ENCODE measurements at places on chromosomes 5 and 9. TPM values are rescaled to one million over a fixed set of nuclear protein-coding genes. Genes with fewer than 3 reads are reported as not detected.

DNA sequence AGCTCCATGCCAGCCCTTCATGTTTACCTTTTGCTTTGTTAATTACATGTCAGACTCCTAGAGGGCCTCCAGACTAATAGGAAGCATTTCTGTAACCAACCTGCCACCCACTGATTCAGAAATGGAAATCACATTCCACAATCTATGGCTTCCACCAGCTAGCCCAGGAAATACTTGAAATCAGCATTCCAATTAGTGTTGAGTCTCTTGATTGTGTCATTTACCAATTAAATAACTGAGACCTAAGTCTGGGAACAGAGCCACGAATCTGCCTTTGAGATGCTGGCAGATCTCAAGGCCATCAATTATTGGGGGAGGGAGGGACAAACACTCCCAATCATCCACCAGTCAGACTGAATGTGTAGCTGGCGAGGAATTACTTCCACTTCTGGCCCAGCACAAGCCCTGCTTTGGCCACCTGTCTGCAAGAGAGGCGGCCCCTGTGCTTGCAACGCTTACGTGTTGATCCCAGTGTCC is 27.4 kb upstream of the SAP30L start:
- no peak for DNase-seq

DNA sequence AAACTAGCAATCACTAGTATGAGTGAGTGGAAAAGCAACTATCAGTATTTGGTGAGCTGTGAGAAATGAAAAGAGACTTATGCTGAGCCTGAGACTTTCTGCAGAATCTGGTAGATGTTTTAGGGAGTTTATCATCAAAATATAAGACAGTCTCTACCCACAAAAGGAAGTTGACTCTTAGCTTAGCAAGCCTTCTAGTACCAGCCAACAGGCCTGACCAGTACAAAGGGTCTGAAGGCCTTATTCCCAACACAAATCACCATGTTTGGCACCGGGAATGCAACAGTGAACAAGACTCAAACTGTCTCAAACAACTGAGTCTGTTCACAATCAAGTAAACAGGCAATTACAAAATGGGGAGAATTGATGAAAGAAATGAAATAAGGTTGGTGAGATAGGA is 244.4 kb downstream of the CWC27 start:
- DNase-seq, result no peak

SHB gene
- 14.5 TPM for polyA plus RNA-seq

DNA sequence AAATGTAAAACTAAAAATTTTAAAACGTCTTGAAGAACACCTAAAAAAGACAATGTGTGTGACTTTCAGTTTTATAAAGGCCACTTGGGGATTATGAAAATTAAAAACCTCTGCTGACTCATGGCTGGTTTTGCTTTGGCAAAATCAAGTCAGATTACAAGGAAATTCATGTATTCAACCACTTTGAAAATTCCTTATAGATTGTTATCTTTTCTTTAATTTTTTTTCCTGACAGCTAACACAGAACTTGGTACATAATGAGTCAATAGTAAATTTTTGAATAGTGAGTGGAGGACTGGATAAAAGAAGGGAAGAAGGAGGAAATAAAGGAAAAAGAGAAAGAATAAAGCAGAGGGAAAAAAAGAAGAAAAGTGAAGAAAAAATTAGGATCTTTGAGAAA is 1774.7 kb upstream of the ACO1 start:
- DNase-seq, result no peak

DNA sequence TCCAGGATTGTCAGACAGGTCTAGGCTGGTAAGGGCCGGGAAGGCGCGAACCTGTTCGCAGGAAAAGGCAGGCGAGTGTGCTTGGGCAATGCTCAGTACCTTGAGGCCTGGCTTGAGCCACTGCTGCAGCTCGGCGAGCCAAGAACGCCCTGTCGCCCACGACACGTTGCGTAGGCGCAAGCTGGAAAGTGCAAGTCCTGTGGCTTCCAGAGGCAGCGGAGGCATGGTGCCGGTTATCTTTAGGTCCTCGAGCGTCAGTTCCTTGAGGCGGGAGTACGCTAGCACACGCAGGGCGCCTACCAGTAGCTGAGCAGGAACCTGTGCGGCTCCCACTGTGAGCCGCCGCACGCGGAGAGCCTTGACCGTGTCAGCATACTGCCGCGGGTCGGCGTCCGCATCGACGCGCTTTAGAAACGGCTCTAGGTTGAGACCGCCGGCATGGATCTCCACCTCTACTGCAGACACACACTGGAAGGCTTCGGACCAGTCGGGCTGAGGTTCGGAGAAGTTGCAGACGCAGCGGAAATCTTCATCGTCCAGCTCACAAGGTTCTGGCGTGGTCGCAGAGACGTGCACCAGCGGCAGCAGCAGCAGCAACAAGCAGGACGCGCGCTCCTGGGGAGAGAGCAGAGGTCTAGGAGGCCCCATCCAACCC is 482 bp downstream of the CD14 start:
- peak; percentile 23 for DNase-seq

SUB1 gene
- polyA plus RNA-seq, result 390 TPM

SPTAN1 gene
- polyA plus RNA-seq, result 288 TPM

GRCh38 chr5:102865510-102866236 is 110.6 kb downstream of the PAM start:
- DNase-seq, result no peak

PCDHGA1 gene
- polyA plus RNA-seq, result 1.2 TPM

GRCh38 chr9:3794635-3795034 is 268.8 kb upstream of the RFX3 start:
- no peak for DNase-seq

RPP25L gene
- polyA plus RNA-seq, result 28.8 TPM

GRCh38 chr5:158155067-158155466 is 296.1 kb upstream of the CLINT1 start:
- DNase-seq, result no peak

DNA sequence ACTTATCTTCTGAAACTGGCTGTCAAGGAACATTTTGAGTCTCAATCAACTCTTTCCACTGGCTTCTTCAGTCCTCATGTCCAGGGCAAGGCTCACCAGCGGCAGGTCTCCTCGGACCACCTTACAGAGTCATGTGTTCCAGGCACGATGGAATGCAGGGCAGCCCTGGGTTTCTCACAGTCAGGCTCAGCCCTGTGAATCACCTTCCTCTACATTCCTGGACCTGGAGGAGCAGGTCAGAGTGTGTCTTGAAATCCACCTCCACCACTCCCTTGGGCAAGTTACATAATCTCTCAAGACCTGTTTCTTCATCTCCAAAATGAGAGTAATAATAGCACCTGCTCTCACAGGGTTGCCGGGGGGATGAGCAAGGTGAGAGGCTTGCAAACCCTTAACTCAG is 16.0 kb downstream of the ENC1 start:
- DNase-seq, result no peak

DNA sequence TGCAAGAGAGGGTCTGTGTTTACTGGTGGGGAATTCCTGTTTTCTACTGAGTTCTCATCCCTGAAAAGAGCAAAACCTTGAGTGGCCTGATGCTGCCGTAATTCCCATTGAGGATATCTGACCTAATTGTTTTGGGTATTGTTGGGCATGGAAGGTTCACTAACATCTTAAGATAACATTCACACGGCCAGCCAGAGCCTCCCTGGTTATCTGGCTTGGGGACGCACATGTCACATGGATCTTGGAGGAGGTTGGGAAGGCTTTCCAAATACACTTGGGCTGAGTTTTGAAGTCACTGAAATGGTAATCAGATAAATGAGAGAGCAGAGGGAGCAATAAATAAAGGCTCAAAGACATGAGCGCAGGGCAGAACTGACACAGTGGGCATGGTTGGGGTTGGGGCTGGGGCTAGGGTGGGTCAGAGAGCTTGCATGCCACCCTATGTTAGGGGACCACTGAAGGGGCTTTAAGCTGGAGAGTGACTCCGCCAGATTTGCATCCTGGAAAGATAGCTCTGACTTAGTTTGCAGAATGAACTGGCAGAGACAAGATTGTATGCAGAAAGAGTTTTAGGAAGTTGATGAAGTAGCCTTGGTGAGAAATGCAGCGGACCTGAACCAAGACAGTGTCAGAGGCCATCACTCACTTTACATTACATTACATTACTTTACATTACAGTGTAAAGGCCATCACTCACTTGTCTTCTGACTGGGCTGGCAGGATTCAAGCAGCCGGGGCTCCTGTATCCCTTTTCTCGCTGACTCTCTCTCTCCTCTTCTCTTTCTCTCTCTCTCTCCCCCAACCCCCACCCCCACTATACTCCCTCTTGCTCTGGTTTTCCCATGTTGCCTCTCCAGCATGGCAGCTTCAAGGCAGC is 24.2 kb downstream of the SLC1A1 start:
- DNase-seq, result no peak

GPX3 gene
- polyA plus RNA-seq, result 1,613 TPM

DNA sequence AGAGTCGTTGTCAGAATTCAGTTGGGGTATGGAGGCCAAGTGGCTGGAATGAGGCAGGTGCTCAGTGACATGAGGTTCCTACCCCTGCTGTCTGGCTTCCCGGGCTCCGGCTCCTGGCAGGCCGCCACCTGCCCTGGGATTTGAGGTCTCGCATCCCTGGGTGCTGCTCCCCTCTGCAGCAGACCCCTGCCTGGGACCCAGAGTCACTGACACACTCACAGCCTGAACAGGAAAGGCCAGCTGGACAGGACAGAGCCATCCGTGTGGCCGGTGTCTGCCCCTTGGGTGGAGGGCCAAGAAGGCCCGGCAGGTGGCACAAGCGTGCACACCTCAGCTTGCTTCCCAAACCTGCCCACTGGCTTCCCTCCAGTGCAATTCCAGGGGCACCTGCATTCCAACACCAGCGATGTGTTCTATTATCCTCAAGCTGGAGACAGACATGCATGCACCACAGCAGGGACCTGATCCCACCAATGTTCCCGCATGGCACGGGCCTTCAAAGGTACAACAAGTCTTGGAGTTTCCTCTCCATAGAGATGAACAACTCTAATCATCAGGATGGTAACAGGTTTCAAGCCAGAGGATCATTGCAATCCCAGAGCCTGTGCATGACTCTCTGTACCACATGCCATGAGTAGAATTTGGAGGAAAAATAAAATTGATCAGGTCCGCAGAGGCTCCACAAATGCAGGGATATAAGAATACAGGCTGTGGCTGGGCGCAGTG is 45.6 kb upstream of the RNF130 start:
- DNase-seq, result no peak

CAAP1 gene
- polyA plus RNA-seq, result 41.5 TPM

GRCh38 chr5:23289162-23289561 is 218.2 kb upstream of the PRDM9 start:
- no peak for DNase-seq

DNA sequence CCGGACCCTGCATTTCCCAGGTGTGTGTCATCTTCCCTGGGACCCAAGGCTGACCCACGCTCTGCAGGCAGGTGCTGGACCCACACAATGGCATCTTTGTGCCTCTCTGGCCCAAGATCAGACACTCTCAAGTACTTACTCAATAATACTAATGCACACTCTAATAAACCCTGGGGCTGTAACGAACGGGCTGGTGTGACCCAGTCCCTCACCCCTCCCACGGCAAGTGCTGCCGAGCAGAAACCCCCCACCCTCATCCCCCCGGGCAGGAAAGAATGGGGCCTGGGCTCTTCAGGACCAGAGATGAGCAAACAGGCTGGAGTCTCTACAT is 1.1 kb upstream of the OBP2B start:
- no peak for DNase-seq

DNA sequence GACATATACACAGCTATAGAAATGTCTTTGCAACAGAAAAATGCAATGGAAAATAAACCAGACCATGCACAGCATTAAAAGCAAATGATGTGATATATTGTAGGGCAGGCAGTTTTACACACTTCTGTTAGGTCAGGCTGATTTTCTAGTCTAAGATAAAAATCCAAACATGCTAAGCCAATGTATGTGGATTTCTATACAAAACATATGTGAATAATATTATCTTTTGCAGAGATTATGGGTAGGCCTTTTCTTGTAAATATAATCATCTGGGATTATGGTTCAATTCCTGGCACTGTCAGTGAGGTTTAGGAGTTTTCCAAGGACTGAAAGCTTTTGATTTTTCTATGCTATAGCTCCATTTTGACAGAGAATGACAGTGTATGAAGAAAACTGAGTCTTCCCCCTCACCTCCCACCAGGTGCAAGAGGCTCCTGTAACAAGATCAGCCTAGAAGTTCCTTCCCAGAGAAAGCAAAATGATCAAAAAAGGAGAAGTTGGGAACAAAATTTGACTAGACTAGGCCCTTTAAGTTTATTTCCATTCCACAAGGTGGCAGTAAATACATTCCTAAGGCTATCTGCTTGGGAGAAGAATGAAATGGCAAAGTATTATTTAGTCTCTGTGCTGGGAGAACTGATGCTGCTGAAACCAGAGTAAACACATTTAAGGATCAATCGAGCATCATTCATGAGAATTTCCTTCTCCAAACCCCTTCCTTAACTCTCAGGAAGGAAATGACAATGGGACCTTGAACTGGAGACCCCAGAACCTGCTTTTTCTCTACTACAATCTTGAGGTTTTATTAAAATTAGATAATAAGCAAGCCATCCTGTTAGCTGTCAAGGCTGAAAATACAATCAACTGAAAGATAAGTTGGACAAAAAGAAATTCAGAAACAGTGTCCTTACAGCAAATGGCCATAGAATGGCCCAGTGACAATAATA is 133.0 kb upstream of the TUT7 start:
- DNase-seq, result no peak

SLC6A19 gene
- 55.8 TPM for polyA plus RNA-seq

GRCh38 chr5:15285901-15286583 is 213.9 kb upstream of the FBXL7 start:
- peak; percentile 21 for DNase-seq

- no peak for DNase-seq
Observed at GRCh38 chr9:98654247-98654646, 54.5 kb downstream of the GABBR2 start.

DNA sequence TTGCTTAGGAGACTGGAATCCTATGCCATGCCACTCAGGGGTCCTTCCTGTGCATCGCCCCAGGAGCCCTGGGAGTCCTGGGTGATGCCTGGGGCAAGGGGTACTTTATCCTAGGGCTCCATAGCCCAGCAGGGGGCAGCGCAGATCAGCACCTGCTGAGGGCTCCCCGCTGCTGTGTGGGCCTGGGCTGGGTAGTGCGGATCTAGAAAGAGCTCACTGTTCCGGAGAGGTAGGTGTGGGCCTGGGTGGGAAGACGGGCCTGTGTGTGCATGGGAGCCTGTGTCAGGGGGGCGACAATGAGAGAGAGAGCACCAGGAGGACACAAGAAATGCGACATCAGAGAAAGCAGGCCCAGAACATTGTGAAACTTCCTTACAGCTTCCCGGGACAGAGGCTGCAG is 11.4 kb upstream of the DAB2IP start:
- DNase-seq, result no peak

GRCh38 chr5:65108786-65109743 is 340.3 kb downstream of the CWC27 start:
- no peak for DNase-seq

GABRA1 gene
- polyA plus RNA-seq, result not detected

TEK gene
- 49.2 TPM for polyA plus RNA-seq

GRCh38 chr9:91029650-91030361 is 228.2 kb downstream of the SYK start:
- DNase-seq, result no peak
